Regular cardiac myocyte (primary cell): ENCODE measurements at places on chromosomes 12 and 14. TPM values are rescaled to one million over a fixed set of nuclear protein-coding genes. Genes with fewer than 3 reads are reported as not detected.

The SERPINA3 gene
- 1.3 and 9.9 TPM in 2 replicates for total RNA-seq

The SLC38A6 gene
- total RNA-seq = 27.2 and 61.2 TPM in 2 replicates

The CCDC197 gene
- total RNA-seq = not detected in 2 replicates

The TAS2R9 gene
- not detected in 2 replicates for total RNA-seq

The CNTN1 gene
- total RNA-seq = 1.7 and 2.0 TPM in 2 replicates

The TGM1 gene
- total RNA-seq = 0.19 and 0.85 TPM in 2 replicates

The FAM181A gene
- not detected in 2 replicates for total RNA-seq

The NRL gene
- total RNA-seq = 0.56 and 0.77 TPM in 2 replicates

The MON2 gene
- 32.8 and 45.7 TPM in 2 replicates for total RNA-seq

The OVCH1 gene
- total RNA-seq = under 0.01 and 0.28 TPM in 2 replicates

The SPIC gene
- total RNA-seq = not detected in 2 replicates

The APOF gene
- not detected in 2 replicates for total RNA-seq

The C14orf39 gene
- not detected in 2 replicates for total RNA-seq

The MEG3 gene
- 30.7 and 112 TPM in 2 replicates for total RNA-seq

The MAP3K9 gene
- under 0.01 and 0.38 TPM in 2 replicates for total RNA-seq

The CACNA1C gene
- 2.3 and 5.9 TPM in 2 replicates for total RNA-seq

The TPPP2 gene
- not detected in 2 replicates for total RNA-seq

The ERP27 gene
- 0.19 TPM in 1 of 2 replicates, not detected in the other for total RNA-seq

The RHEBL1 gene
- total RNA-seq = 0.56 and 1.2 TPM in 2 replicates

The PCED1B gene
- 0.56 and 1.2 TPM in 2 replicates for total RNA-seq

The HCFC2 gene
- 24.3 and 29.9 TPM in 2 replicates for total RNA-seq

The TESPA1 gene
- not detected in 2 replicates for total RNA-seq

The OR4K5 gene
- not detected in 2 replicates for total RNA-seq

The LIN7A gene
- 21.3 and 36.6 TPM in 2 replicates for total RNA-seq

The GYS2 gene
- not detected in 2 replicates for total RNA-seq

The KRT6A gene
- 0.96 and 1.4 TPM in 2 replicates for total RNA-seq

The ANKS1B gene
- 0.38 and 11.3 TPM in 2 replicates for total RNA-seq

The CD69 gene
- total RNA-seq = not detected in 2 replicates

The NUAK1 gene
- 13.2 and 28.5 TPM in 2 replicates for total RNA-seq

The SPTB gene
- under 0.01 TPM in 2 replicates for total RNA-seq

The RPS26 gene
- 664 and 693 TPM in 2 replicates for total RNA-seq

The CLEC6A gene
- not detected in 2 replicates for total RNA-seq

The C1QL4 gene
- total RNA-seq = 0.28 and 0.38 TPM in 2 replicates

The CLEC12A gene
- not detected in 2 replicates for total RNA-seq

The ZNF891 gene
- 0.58 and 1.1 TPM in 2 replicates for total RNA-seq

The PAWR gene
- total RNA-seq = 33.2 and 57.5 TPM in 2 replicates

The PGF gene
- 14.0 and 17.8 TPM in 2 replicates for total RNA-seq

The ADSS1 gene
- total RNA-seq = 1.7 and 10.1 TPM in 2 replicates

The TCL1A gene
- not detected in 2 replicates for total RNA-seq

The KRT86 gene
- 0.19 and 0.85 TPM in 2 replicates for total RNA-seq

The INHBC gene
- not detected in 2 replicates for total RNA-seq

The CLEC9A gene
- total RNA-seq = not detected in 2 replicates

The PRPH gene
- total RNA-seq = under 0.01 and 0.85 TPM in 2 replicates

The ABCD2 gene
- under 0.01 TPM in 2 replicates for total RNA-seq

The SCN8A gene
- total RNA-seq = 3.5 and 7.6 TPM in 2 replicates

The RERG gene
- 0.19 and 1.1 TPM in 2 replicates for total RNA-seq

The CDK17 gene
- total RNA-seq = 68.8 and 149 TPM in 2 replicates

The PTGDR gene
- total RNA-seq = 0.58 and 0.85 TPM in 2 replicates

The KLRK1 gene
- total RNA-seq = not detected in 2 replicates

The GDF11 gene
- total RNA-seq = 2.8 and 7.7 TPM in 2 replicates

The LMNTD1 gene
- total RNA-seq = 0.38 TPM in 1 of 2 replicates, not detected in the other

The GLI1 gene
- total RNA-seq = under 0.01 and 0.38 TPM in 2 replicates

The SRRM4 gene
- not detected in 2 replicates for total RNA-seq

The AVPR1A gene
- total RNA-seq = 0.38 and 0.56 TPM in 2 replicates

The FSCB gene
- total RNA-seq = under 0.01 and 0.19 TPM in 2 replicates

The CLEC2A gene
- not detected in 2 replicates for total RNA-seq

The NXPH4 gene
- total RNA-seq = 4.4 and 9.6 TPM in 2 replicates

The C1RL gene
- 7.1 and 37.2 TPM in 2 replicates for total RNA-seq

The LRRIQ1 gene
- under 0.01 and 0.38 TPM in 2 replicates for total RNA-seq

The LRIG3 gene
- 14.6 and 18.3 TPM in 2 replicates for total RNA-seq
